T-helper 2 cell (primary cell): ENCODE measurements at places on chromosomes 2 and 18.

GRCh38 chr2:174846218-174846617 is 81.9 kb upstream of the CHRNA1 start:
- no peak for DNase-seq

GRCh38 chr2:206873423-206873822 is 65.9 kb upstream of the CPO start:
- DNase-seq = peak; percentile 71

DNA sequence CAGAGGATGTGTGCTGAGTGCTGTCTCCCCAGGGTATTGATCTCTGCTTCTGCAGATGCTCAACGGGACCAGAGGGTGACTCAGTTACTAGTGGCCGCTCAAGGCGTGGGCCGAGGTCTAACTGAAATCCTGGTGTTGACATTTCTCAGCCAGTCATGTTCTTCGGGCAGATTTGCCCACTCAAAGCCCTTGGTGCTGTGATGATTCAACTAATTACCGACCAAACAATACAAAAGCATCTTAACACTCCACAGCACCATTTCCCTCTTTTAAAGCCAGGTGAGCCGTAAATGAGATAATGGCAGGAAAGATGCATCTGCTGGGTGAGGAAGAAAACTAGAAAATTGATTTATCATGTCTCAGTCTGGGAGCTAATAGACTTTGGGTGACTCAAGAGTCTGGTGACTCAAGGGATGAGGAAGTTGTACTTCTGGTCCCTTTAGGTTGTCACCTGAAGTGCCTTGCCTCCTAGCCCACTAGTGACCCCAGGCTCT is 32.7 kb upstream of the PRLH start:
- DNase-seq = no peak

DNA sequence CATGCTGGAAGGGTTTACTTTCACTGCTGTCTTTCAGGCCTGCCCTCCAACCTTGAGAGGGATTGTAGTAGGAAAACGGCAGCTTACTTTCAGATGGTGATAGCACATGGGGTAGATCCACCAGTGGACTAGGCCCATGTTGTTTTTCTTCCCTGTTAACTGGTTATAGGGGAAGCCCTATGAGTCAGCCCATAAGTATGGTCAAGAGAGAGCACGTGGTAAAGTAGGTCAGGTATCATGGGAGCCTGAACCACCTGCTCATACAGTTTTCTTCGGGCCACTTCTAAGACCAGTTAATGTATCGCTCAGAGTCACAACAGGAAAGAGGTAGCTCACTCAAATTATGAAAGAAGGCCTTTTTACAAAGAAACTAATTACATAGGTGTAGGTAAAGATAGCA is 33.0 kb downstream of the PDK1 start:
- no peak for DNase-seq

- DNase-seq = no peak
These were observed 24.2 kb downstream of the PLCL1 start for GRCh38 chr2:197828464-197829135.

GRCh38 chr2:62705859-62706720 is 577 bp downstream of the EHBP1 start:
- no peak for DNase-seq

- DNase-seq = no peak
These were observed 26.4 kb upstream of the MSTN start for GRCh38 chr2:190088917-190089316.

DNA sequence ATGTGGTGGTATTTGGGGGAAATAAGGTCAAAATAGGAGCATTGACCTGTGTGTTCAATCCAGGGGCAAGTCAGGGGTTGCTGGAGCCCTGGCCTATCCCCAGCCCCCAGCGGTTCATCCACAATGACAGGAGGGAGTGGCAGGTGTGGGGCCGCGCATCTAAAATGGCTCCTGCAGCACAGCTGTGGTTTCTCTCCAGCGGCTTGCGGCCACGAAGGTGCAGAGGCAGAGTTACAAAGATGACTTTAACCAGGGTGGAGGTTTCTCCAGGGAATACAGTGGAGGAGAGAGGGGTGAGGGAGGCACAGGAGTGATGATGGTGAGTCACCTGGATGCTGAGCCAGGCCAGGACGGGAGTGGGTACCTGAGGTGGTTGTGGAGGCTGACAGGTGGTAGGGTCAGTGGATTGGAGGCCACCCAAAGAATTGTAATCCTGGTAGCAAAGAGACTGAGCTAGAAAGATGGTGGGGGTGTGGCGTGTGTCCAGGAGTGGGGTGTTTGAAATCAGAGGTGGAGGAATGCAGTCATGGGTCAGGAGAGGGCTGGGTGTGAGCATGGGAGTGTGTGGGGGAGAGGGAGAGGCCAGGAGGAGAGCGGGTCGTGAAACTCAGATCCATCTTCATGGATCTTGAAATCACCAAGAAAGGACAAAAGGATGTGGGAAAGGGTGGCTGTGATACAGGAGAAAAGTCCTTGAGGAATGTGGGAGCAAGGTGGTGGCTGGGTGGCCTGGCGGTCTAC is 83.2 kb downstream of the CTIF start:
- DNase-seq = no peak

- no peak for DNase-seq
These were observed 118.8 kb downstream of the ABCA12 start for GRCh38 chr2:215019521-215020145.

DNA sequence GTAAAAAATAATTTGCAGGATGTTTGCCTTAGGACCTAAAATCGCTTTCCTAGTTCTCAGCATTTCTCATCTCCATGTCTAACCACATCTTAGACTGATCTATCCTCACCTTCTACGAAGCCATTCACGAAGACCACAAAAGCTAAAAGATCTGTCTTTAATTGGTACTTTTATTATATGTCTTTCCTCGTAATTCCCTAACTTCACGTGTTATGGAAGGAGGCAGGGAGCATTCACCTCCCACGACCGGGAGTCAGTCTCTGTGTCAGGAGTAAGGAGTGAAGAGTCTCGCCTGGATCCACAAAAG is 1.6 kb downstream of the DLGAP1 start:
- no peak for DNase-seq

DNA sequence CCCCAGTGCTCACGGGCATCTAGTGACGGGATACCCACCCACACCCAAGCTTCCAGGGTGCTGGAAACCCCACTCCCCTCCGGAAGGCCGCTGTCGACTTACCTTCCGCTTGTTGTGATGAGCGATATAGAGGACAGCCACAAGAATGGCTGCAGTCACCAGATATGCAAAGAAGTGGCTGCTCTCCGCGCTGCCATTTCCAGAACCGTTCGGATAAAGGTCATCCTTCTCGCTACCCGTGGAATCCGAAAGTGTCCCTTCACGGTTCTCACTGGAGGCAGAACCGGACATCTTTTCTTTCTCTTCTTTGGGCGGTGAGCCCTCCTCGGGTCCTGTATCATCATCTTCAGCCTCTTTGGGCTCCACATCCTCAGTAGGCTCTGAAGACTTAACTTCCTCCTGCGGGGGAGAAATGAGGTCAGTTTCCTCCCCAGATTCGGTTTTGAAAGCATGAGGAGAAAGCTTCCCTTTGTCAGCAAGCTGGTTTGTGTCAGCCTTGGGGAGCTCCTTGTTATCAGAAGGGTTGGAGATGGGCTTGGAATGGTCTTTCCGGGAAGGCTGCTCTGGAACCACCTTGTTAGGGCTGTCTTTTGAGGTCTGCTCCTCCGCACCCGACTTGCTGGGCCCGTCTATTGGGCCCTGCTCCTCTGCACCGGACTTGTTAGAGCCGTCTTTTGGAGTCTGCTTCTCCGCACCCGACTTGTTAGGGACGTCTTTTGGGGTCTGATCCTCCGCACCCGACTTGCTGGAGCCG is 1.2 kb downstream of the TGOLN2 start:
- DNase-seq = peak; percentile 24

DNA sequence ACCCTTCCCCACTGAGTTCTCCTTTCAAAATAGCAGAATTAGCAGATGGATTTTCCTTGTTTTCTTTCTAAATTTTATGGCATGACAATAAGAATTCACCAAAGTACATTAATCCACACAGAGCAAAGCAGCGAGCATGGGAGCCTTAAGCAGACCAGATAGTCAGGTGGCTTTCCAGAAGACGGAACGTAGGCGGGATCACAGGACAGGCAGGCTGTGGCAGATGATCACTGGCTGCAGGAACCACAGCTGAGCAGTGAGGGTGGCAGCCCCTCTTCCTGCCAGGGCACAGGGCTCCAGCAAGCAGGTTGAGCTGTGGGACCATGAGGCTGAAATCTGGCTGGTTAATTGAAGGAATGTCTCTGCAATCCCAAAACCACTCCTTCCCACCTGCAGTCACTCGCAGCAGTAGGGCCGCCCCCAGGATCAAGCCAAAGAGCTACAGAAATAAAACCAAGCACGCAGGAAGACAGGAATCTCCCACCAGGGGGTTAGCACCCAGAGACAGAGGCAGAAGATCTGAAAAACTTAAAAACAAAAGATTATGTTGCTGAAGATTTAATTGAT is 259.9 kb downstream of the EIPR1 start:
- DNase-seq = no peak

- no peak for DNase-seq
These were observed 99.7 kb downstream of the RBM43 start for GRCh38 chr2:151161821-151162551.

GRCh38 chr18:59432803-59433597 is 73.9 kb upstream of the LMAN1 start:
- no peak for DNase-seq

DNA sequence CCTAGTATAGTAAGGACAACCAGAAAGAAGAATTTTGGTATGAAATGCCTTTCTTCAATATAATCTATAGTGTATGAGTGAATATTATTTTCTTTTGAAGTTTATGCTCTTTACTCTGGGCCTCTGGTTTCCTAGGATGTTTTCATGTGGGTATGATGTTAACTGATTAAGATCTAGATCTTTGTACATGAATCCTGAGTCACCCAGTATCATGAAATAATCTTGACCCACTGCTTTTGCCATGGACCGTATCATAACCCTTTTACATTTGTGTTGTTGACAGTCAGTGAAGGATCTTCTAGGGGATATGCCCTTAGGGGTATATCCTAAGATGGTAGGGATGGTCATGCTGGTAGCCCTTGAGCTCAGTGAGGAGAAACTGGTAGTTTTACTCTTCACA is 100.3 kb downstream of the RAB3GAP1 start:
- DNase-seq = no peak

- no peak for DNase-seq
These were observed 11.0 kb upstream of the DCDC2C start for GRCh38 chr2:3692375-3692774.

- DNase-seq = peak; percentile 78
These were observed 6.0 kb upstream of the NCK2 start for GRCh38 chr2:105738658-105739241.

DNA sequence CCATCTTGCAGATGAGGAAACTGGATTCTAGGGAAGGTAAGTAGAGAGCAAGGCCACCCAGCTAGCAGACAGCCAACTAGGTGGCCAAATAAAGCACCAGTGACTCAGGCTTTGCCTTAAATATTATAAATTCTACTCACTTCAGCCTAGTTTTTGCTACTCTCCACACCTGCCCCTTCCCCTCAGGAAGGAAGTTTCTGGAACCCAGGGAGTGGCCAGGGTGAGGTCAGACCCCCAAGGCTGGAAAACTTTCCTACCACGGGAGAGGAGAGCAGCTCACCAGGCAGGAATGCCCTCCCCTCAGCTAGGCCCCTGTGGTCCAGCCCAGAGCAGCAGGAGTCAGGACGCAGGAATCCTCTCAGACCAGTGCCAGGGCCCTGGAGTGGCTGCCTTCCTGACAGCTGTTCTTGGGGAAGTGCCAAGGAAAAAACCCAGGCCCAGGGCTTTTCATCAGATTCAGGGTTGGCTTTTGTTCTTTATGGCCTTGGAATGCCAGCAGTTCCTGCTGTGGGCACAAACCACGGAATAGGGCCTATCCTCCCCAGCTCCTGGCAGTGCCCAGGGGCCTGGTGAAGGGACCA is 5.1 kb upstream of the PAX8 start:
- no peak for DNase-seq

GRCh38 chr18:10591896-10592295 is 66.1 kb downstream of the NAPG start:
- DNase-seq = no peak

- DNase-seq = no peak
These were observed 13.1 kb downstream of the TYMS start for GRCh38 chr18:670522-670921.

GRCh38 chr2:40127890-40128557 is 323.9 kb downstream of the SLC8A1 start:
- DNase-seq = no peak

- DNase-seq = no peak
These were observed 78.7 kb downstream of the NCAPH start for GRCh38 chr2:96414161-96414710.

DNA sequence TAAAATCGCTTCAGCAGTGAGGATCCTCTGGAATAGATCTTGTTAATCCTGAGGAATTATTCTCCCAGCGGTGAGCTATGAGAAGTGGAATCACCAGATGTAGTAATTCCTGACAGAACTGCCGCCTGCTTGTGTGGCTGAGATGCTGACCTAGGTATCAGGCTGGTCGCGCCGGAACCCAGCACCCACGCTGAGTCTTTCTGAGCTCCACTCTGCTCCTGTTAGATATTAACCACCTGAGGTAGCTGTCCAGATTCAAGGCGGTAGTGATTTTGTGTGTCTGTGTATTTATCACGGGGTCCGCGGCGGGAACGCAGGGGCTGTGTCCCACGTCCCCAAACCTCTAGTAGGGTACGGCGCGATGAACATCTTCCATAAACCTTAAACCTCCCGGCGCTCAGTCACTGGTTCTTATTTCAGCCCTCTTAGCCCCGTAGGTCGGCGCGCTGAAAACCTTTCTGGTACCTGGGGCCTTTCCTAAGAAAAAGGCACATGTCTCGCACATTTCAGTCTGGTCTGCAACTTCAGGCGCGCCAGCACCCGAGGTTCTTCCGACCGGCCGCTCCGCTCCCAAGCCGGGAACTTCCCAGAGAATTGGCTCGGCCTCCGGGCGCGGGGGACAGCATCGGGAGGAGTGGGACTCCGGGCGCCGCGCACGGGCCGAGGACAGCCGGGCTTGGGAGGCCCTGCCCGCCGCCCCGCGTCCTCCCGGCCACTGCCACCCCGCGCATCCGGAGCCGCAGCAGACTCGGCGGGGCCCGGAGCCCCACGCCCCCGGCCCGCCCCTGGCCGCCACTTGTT is 542 bp upstream of the CNNM3 start:
- no peak for DNase-seq

- DNase-seq = no peak
These were observed 2178.3 kb upstream of the PIK3C3 start for GRCh38 chr18:39776766-39777165.

DNA sequence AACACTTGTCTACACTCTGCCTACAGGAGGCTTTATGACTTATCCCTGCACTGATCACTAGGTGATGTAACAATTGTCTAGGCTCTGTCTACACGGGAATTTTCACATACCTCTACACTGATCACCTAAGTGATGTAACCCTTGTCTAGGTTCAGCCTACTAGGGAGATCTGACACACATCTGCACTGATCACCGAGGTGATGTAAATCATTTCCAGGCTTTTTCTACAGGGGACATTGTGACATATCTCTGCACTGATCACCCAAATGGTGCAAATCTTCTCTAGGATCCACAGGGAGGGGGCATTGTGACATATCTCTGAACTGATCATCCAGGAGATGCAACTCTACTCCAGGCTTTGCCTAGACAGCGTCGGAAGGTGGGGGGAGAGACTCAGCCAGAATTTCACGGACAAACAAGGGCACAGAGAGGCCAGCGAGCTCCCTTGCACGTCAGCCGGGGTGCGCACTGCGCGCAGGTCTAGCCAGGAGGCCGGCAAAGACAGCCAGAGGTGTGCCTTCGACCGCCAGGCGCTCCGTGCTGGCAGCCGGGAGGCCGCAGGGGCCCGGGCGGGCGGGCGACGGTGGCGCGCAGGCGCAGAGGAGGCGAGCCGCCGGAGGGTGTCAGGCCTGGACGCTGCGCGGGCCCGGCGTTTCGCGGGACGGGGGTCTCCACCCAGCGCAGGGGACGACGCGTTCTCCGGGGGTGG is 46.9 kb upstream of the USP14 start:
- peak; percentile 67 for DNase-seq

- DNase-seq = no peak
These were observed 90.1 kb downstream of the NFATC1 start for GRCh38 chr18:79485788-79486355.
